ENCODE measurements at places on chromosomes 3 and 15.

- DNase-seq: peak; percentile 70
These were observed 70.0 kb upstream of the CGNL1 start for GRCh38 chr15:57306161-57306943.

DNA sequence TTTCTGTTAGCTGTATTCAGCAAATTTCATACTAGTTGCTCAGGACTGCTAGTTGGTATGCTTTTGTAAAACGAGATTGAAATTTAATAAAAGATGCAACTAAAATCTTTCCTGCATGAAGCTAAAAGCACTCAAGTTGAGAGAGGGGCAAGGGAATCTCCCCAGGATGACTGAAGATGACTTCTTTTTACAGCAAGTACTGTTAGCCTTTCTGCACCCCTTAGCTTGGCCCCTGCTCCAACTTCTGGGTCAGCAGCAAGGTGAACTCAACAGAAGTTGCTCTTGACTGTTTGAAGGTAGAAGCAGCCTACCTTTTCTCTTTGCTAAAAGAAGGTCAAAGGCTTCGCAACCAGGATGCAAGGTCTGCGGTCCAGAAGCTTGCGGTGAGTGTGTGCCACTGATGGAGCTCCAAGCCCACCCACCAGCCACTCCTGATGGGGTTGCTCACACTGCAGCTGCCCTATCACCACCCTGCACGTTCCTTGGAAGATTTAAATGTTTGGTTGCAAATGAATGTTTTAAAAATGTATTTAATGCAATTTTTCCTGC is 32.5 kb downstream of the NME9 start:
- DNase-seq: no peak

DNA sequence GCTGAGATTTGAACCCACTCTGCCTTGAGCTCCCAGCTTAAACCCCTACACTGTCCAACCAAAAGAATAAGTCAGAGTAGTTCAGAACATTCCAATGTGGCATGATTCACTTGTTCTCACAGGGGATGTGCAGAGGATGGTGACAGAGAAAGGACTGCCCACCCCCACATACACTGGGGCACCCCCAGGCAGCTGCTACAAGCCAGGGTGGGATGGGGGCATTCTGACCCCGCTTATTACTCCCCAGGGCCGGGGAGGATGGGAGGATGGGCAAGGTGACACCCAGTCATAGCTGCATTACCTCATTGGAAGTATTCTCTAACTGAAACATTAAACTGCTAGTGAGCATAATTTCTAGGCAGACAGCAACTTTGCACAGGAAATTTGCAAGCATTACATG is 126.0 kb upstream of the PRR20G start:
- no peak for DNase-seq

DNA sequence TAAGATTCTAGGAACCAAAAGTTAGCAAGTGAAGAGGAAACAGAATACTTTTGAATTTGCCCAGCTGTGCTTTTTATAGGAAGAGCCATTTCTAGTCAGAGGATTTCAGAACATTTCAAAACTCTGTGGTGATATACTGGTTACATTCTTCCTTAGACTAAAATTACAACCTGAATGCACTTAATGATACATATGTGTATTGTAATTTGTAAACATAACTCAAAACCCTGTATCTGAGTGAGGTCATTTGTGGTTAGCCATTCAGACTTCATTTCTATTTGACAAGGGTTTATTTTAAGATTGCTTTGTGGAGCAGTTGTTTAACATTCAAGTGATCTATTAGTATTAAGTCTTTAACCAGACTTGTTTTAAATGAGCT is 59.4 kb upstream of the TRIM71 start:
- no peak for DNase-seq

DNA sequence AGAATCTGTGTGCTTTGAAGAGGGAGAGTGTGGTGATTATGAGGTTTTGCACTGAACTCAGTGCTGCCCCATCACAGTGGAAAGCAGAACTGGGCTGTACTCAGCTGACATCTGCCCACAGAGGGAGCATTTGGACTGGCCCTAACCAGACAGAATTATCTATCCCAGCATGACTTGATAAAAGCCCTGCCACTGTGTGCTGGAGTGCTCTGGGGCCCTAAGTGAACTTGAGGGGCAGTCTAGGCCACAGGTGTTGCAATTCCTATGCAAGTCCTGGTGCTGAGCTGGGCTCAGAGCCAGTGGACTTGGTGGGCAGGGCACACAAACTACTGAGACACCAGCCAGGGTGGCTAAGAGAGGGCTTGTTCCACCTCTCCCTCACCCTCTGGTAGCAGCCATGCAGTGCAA is 269.2 kb upstream of the CTNNB1 start:
- DNase-seq: no peak

DNA sequence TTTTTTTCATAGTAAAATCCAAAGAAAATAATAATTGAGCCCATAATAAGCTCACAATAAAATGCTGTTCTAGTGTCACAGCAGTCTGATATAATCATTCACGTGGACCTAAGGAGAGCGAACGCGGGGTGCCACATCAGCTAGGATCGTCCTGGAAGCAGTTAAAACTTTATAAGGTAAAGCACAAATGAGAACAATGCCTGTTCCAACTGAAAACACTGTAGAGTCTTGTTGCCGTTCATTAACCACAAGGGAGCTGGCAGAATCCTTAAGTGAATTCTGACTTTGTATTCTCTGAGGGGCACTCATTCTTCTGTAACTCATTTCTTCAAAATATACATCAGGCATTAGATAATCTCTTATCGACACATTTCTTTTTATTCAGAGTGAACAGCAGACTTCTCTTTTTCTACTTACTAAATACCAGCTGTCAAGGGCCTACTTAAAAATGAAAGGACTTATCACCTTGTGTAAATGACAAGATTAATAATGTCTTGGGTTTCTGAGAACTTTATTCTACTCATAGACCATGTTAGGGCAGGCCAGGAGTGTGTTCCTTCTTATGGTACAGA is 524.6 kb downstream of the MECOM start:
- no peak for DNase-seq

DNA sequence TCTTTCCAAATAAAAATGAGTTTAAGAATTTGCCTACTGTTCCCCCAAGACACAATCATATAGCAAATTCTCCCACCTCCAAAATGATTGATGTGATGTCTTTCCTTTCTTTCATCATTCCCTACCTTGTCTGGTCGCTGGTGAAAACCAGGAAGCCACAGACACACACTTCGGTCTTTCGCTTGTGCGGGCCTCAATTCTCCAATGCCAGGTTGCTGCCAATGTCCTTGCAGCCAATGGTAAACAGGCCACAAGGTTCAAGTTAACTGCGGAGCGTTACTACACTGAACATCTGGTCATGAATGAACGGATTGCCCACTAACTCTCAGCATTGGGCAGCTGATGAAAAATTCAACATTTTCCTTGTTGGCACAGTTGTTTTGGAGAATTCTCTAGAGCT is 192.2 kb downstream of the FOXP1 start:
- no peak for DNase-seq

GRCh38 chr15:60527456-60527855 is 48.5 kb upstream of the ICE2 start:
- no peak for DNase-seq

DNA sequence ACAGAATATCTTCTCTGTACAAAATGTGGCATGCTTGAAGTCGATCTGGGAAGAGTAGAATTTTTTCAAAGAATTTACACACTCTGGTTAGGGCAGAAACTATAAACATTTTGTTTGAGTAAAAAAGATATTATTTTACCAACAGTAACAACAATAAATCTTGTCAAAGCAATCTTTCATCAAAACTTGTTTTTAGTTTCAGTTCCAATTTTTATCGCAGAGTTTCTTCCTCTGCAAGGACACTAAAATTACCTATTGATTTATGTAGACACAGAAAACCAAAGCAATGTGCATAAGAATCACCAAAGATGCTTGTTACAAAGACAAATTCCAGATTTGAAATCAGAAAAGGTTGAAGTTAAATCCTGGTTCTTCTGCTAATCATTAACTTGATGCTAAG is 61.9 kb downstream of the CGGBP1 start:
- no peak for DNase-seq

DNA sequence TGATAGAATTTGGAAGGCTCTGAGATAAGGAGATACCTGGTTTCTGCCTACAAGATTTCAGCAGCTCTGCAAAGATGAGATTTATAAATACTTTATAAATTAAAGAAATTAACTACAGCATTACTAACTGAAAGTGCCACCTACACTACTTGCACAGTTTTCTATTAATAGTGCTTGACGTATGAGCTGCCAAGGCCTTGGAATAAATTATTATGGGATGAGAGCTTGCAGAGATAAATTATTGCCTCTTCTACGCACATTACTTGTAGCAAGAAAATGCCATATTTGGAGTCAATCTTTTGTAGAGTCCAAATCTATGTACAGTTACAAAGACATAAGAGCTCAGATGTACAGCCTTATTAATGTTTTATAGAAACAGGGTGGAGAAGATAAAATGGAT is 89.1 kb downstream of the BCHE start:
- DNase-seq: no peak

DNA sequence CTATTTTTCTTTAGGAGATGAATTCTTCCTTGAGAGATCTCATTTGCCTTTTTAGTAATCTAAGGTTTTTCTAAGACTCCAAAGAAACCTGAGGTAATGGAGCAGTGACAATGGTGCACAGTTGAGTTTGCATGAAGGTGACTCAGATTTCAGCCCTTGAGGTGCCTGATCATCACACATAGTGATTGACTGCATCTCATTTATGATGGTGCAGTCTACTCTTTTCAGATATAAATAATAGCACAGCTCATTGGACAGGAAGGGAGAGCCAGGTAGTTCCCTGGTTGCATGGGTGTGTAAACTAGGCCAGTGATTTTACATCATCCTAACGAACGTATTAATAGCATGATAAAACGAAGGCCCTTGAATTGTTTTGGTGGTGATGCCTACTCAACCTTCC is 86.1 kb upstream of the SAMMSON start:
- DNase-seq: no peak

DNA sequence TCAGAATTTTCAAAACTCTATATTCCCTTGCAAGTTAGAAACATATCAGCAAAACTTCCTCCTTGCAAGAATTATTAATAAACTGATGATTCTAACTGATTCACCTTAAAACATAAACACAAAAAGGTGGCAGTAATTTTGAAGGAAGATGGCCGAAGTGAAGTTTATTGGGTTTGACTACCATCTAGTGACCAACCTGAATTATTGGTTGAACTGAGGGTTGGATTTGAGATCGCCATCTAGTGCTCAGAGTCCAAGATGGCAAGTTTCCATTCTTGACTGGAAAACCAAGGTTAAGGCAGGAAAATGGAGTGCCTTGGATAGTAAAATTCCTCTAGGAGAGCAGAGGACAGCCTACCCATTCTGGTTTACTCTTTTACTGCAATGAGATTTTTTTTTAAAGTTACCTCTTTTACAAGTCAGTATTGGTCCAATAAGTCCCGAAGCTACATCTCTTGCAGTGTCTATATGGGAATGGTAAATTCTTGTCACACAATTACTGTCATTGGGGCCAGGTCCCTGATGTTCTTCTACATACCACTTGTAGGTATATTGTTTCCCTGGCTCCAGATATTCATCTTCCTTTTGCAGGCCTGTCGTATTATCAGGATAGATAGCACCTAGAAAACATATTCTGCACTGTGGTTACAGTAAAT is 51.6 kb upstream of the CP start:
- peak; percentile 22 for DNase-seq

DNA sequence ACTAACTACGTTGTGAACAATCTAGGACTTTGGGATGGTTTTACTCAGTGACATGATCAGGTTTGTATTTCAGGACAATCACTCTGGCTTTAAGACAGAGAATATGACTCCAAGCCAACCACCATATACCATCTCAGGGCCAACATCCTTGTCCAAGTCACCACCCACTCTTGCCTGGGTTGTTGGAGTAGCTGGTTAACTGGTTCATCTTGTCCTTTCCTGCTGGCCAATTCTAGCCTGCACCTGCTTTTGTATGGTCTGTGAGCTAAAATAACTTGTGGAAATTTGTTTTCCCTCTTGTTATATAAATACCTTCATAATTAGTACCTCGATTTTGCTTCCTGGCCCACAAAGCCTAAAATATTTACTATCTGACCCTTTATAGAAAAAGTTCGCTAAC is 306.8 kb upstream of the STT3B start:
- DNase-seq: no peak

DNA sequence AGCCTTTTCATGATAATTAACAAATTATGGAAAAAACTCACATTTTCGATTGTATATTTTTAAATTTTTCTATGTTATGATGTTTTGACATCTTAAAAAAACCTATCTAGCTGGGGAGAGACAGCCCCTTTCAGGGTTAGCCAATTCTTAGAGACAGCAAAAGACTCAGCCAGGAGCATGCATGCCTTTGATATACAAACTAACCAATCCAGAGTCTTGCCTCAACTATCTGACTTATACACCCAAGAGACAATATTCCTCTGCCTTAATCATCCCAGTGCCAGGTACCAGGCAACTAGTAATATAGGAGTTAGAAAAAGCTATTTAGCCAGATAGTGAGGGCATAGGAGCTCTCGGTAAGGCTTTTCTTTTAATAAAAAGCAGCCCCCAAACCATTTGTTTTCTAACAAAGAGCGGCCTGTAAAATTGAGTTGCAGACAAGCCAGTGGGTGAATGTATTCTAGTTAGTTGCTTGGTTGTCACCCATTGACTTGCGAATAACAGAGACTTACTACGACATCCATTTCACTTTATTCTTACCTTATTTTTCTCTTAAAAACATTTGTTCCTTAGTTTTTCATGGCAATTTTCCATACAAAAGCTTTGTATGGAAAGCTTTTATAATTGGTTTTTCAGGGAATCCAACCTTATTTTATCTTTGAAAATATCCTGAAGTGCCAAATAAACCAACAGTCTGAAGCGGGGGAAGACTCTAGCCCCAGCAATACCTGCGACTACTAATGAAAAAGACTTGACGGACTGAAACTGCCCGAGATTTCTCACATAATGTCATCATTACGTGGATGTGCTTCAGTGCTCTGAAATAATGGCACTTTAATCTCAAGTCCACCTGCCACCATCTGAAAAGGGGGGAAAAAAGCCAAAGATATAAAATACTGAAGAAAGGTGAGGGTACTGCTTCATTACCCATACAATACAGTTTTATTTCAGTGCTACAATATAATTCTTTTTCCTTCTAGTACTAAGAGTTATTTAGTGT is 64.6 kb upstream of the ATP2C1 start:
- DNase-seq: no peak

- peak; percentile 65 for DNase-seq
These were observed 6.7 kb upstream of the PSTPIP1 start for GRCh38 chr15:76987896-76988860.

GRCh38 chr3:120688121-120688520 is 6.1 kb upstream of the HGD start:
- peak; percentile 40 for DNase-seq

DNA sequence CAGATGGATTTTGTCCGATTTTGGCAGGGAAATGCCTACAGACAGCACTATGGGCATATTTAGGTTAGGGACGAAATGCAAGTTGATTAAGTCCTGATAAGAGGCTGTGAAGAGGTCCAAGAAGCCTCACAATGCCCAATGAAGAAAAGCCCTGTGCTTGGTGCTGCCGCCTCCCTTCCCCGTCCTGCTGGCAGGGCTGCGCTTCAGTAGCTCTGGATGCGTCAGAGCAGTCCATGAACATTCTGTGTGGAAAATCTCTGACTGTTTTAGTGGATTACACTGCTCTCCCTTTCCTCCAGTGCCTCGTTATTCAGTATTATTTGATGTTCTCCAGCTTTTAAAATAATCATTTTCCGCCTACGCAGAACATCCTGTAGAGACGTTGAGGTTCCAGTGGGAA is 39.6 kb downstream of the MLH1 start:
- DNase-seq: no peak

Data from GM18507 (cell line).